Large intestine (tissue), 12 donors: ENCODE measurements at places on chromosomes 2 and 18. TPM values are rescaled to one million over a fixed set of nuclear protein-coding genes. Genes with fewer than 3 reads are reported as not detected.

DNA sequence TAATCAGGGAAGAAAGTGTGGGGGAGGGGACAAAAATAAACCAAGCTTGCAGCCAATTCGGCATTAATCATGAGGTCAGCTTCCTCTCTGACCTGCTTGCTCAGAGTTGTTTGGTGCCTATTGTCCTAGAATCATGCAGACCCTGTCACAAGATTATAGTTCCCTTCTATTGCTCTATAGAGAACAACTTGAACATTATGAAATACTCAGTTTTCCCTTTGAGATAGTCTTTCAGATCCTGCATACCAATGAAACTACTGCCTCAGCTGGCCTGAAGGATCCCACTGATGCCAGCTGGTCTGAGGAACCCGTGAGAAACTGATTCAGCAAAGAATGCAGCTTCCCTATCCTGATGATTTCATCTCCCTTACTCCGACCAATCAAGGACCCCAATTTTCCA, 955 bp upstream of the BBS5 start:
- no peak for DNase-seq

DNA sequence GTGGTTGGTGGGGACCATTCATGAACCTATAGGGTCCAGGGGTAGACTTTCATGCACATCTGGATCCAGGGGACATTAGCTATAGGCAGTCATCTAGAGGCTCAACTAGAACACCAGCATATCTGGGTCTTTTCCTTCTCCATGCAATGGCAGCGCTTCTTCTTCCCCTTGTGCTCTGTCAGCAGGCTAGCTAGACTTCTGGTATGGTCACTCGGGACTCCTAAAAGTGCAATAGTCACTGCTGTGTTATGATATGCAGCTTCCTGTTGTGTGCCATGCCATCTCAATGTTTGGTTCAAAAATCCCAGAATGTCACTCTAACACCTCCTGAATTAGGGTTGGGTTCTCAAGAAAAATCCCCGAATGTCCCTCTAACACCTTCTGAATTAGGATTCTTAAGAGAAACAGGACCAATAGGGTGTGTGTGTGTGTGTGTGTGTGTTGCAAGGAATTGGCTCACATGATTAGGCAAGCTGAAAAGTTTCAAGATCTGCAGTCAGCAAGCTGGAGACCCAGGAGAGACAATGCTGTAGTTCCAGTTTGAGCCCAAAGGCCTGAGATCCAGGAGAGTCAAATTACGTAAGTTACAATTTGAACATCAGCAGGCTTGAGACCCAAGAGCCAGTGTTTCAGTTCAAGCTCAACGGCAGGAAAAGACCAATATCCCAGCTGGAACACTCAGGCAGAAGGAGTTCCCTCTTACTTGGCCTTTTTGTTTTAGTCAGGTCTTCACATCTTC, 97.1 kb upstream of the LTBP1 start:
- no peak for DNase-seq

The POLE4 gene
- polyA plus RNA-seq, result 70.7 TPM

DNA sequence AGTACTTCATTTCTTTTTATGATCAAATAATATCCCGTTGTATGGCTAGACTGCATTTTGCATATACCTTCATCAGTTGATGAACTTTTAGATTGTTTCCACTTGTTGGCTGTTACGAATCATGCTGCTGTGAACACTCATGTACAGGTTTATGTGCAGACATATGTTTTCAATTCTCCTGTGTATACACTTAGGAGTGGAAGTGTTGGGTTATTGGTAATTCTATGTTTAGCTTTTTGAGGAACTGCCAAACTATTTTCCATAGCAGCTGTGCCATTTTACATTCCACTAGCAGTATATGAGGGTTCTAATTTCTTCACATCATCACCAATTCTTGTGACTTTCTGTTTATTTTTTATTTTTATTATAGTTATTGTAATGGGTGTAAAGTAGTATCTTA, 32.1 kb upstream of the LCLAT1 start:
- no peak for DNase-seq

- DNase-seq, result no peak
Observed at GRCh38 chr2:206082298-206082843, 3.6 kb downstream of the INO80D start.

DNA sequence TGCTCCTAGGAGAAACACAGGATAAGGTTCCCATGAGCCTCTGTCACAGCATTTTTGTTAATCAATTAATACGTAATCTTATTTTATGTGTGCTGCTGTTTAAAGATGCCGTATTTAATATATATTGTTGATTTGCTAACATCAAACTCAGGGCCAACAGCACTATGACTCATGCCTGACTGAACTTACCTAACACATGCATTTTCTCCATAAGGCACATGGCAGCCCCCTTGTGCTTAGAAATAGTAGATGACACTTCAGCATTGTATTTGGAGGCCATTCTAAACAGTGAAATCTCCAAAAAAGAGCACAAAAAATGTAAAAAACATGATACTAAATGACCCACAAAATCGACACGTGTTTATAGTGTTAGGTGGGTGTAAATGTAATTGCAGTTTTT, 314.8 kb downstream of the MYCN start:
- no peak for DNase-seq

GRCh38 chr2:69012310-69013141, 453 bp upstream of the ANTXR1 start:
- peak; percentile 50 for DNase-seq

The CAB39 gene
- 81.3 TPM for polyA plus RNA-seq

GRCh38 chr2:887639-888038, 63.0 kb upstream of the SNTG2 start:
- no peak for DNase-seq

The DPYSL5 gene
- polyA plus RNA-seq, result 7.1 TPM

DNA sequence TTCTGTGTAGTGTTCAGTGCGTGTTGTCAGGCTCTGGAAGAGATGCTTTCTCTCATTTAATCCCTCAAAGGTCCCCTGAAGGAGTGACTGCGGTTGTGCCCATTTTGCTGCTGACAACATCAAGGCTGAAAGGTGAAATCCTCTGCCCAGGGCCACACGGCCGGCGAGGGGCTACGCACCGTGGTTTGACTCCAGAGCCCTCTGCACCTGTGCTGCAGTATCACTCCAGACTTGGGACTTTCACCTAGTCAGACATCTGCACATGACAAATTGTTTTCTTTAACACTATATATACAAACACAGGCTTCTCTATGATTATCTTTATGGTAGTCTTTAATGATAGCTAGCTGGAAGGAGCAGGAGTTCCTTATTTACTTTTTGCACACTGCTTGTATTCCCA, 90.2 kb downstream of the ARMC9 start:
- DNase-seq, result peak; percentile 94

GRCh38 chr2:233413559-233414272, 59.4 kb downstream of the DGKD start:
- DNase-seq, result no peak
